ENCODE measurements at places on chromosomes 5 and 9.

- no peak for DNase-seq
These were observed 255.2 kb downstream of the AOPEP start for GRCh38 chr9:94981723-94982090.

DNA sequence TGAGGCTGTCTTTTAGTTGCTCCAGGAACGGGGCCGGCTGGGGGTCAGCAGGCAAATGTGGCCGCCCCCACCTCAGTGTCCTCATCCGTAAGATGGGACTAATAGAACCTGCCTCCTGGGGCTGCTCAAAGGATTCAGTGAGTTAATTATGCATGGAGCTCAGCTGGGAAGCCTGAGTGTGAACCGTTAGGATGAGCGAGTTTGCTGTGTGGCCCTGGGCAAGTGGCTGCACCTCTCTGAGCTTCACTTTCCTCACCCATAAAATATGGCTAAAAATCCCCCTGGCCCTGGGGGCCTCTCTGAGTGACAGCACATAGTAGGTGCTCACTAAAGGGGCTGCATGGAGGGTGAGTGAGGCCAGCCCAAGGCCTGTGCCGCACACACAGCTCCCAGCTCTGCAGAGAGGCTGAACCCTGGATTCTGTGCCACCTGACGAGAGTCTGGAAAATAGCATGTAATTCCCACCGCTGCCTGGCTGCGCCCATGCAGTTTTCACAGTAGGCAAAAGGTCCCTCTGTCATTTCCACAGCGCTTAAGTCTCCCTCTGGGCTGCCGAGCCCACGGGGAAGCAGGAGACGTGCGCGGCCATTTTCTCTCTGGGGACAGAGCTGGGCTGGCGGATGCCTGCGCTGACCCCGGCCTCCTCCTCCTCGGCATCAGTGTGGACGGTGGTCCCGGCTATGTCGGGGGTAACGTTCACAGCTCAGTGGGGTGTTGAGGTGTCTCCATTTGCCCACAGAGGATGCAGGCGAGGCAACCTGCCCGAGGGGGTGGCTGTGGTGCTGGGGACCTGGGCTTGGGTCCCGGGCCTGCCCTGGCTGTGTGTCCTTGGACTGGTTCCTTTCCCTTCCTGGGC, 18.2 kb downstream of the ASS1 start:
- DNase-seq: no peak

DNA sequence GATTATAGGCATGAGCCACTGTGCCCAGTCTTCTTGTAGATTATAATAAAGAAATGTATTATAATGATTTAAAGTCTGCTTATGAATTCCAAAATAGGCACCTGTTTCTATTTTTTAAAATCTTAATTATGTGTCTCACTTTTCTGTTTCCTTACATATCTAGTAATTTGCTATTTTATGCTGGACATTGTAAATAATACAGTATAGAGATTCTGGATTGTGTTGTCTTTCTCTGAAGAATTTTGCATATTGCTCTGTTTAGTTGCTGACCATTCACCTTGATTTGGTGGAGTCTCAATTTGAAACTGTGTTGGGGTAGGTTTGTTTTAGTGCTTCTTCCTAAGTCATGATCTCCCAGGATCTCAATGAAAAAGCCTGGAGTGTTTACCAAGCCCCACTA, 102.8 kb downstream of the C9orf50 start:
- no peak for DNase-seq

DNA sequence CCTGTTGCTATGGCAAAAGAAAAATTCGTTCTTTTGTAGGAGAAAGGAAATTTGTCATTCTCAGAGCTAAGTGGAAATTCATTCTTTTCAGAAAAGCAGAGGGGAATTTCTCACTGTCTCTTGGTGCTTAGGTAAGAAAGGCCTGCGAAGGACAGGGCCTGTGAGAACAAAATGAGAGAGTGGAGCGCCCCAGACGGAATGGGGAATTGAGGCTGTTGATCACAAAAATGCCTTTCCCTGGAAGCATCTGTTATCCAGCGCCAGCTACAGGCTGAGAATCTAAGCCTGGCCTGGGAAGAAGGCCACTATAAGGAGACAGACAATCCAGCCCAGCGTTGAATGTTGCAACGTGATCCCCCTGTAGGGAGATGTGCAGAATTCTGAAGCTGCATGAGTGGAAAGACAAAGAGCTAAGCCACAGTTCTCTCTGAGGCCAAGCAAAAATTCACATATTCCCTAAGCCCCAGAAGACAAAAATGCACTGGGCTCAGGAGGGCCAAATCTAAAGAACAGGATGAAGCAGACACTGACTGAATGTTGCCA, 44.8 kb upstream of the CLK4 start:
- DNase-seq: no peak

- peak; percentile 29 for DNase-seq
These were observed 1.1 kb downstream of the GALNT10 start for GRCh38 chr5:154191467-154192261.

All from hematopoietic multipotent progenitor cell treated with erythropoietin and hydrocortisone succinate and interleukin-3 and kit ligand, for 8 days (in vitro differentiated cells).